RKO (cell line): ENCODE measurements at places on chromosomes 5 and 9.

- DNase-seq, result no peak
Observed at GRCh38 chr5:132666310-132667123, 7.3 kb upstream of the IL4 start.

DNA sequence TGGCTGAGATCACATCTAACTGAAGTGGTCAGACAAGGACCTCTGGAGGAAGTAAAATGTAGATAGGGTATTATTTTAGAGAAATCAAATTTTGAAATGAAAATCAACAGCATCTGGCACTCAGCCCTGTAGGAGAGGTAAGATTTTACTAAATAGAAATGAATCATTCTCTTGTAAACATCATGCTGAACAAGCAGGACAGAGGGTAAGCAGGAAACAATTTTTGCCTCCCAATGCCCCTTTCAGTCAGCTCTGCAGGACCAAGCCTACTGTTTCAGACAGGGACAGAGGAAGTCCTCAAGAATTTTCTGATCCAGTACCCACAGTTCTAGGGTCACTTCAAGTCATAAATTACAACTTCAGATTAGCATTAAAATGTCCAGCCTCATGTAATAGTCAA, 190.1 kb downstream of the ESM1 start:
- DNase-seq, result no peak

GRCh38 chr5:116655431-116655830, 80.8 kb upstream of the SEMA6A start:
- no peak for DNase-seq

GRCh38 chr9:75671354-75671753, 219.1 kb upstream of the PCSK5 start:
- no peak for DNase-seq

DNA sequence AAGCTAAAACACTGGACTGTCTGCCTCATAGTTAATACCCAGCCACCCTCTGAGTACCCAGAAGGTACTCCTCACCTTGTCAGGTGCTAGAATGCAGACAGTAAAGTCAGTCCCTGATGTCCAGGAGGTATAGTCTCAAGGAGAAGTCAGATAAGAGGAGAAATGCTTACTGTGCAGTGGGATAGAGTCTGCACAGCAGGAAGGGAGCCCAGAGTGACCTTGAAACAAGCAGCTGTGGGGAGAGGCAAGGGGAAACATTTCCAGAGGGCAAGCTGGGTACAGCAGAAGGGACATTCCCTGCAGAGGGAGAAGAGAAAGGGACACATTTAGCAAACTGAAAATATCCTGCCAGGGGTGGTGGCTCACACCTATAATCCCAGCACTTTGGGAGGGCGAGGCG, 122.7 kb downstream of the GCNT1 start:
- DNase-seq, result no peak

- no peak for DNase-seq
Observed at GRCh38 chr5:50749873-50750272, 83.4 kb downstream of the PARP8 start.

DNA sequence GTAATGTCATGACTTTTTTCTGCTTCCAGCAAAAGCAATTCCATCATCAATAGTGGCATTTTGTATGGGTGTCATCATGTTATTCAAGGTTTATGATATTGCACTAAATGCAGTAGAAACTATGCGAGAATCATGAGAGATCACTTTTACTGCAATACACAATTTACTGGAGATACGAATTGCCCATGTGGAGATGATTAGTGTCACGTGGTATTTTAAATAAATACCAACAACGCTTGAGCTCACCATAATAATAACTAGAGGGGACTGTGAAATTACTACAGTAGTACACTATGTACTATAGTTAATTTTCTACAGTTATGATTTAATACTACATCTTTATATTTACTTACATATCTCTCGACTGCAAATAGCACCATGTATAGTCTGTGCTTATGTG, 49.7 kb downstream of the FAM174A start:
- no peak for DNase-seq

- no peak for DNase-seq
Observed at GRCh38 chr5:16461782-16462181, 3.8 kb downstream of the ZNF622 start.
